LoVo (cell line): ENCODE measurements at places on chromosomes 5 and 9.
A peak's percentile ranks its signal among the peaks of the same experiment; 100 is the strongest.

- no peak for DNase-seq
These were observed 267.6 kb upstream of the HAPLN1 start for GRCh38 chr5:83988293-83988685.

DNA sequence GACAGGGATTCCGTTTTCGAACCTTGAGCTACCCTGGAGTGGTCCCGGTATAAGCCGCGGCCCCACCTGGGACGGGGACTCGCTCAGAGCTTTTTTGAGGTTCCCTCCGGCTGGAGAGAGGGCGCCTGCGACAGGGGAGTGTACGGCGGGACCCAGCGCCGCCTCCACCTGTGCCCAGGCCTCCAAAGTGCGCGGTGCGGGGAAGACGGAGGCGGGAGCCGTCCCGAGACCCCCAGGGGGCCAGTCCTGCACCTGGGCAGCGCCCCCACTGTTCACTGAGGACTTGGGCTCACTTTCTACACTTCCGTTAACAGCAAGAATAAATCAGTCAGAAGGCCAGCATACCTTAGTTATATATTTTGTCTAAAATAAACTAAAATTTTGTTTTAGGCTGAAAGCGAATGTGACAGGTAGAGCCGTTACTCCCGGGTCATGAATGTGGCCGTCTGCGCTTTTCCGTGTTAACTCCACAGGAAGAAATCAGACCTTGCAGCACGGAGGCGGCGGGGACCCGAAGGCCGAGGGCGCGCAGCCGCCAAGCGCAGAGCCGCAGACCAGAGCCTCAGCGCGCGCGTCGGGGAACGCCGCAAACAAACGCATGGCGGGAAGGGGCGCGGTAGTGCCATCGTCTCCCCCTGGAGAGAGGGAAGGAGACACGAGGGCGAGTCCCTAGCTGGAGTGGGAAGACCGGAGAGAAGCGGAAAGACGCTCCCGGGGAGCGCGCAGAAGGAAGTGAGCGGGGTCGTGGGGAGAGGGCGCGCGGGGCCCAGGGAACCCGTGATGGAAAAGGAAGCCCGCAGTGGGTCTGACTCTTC is 14.1 kb downstream of the TRIM7 start:
- peak; percentile 57 for DNase-seq

GRCh38 chr9:119533504-119533903 is 164.3 kb upstream of the BRINP1 start:
- DNase-seq = no peak

DNA sequence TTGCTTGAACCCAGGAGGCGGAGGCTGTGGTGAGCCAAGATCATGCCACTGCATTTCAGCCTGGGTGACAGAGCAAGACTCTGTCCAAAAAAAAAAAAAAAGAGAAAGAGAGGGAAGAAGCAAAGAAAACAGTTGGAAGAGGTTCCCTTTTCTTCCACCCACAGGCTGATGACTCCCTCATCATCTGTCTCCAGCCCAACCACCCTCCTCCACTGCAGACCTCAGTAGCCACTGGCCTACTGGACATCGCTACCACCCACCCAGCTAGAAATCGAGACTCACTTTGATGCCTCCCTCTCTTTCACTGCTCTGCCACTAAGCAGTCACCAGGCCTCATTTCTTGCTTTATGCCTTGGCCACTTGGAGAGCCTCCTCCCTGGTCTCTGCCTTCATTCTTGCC is 71.2 kb downstream of the NIPSNAP3B start:
- DNase-seq = no peak

DNA sequence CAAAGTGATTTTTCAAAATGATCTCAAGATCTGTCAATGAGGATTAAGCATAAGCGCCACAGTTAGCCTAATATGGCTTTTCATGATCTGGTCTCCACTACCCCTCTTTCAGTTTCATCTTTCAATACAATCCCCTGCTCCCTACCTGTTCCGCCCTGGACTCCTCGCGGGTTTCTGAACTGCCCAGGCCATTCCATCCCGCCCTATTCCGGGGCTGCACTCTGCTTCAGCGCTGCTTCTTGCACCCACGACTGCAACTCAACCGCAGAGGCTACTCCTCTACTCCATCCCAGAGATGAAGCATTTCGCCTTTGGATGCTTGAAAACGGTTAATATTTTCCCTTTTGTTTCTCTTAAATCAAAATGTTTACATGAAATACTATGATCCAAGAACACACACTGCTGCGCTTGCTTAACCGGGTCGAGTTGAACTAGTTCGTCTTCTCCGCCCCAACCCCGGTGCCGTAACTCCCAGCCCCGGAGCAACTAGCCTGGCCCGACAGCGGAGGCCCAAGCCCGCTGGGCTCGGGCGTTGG is 716 bp upstream of the OTULIN start:
- peak; percentile 9 for DNase-seq

DNA sequence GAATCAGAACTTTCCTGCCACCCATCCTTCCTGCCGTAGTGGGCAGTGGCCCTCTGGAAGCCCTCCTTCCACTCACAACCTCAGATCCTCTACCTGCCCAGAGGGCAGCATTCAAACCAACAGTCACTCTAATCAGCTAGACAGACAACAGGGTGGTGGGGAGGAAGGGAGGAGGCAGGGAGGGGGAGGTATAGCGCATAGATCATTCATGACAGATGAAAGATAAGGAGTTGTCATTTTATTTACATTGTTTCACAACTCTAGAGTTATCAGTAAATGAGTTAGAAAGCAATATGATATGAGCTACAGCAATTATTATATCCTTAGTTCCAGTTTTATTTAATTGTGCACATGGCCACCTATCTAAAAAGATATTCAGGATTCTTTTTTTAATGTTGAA is 852 bp downstream of the IL9 start:
- no peak for DNase-seq

DNA sequence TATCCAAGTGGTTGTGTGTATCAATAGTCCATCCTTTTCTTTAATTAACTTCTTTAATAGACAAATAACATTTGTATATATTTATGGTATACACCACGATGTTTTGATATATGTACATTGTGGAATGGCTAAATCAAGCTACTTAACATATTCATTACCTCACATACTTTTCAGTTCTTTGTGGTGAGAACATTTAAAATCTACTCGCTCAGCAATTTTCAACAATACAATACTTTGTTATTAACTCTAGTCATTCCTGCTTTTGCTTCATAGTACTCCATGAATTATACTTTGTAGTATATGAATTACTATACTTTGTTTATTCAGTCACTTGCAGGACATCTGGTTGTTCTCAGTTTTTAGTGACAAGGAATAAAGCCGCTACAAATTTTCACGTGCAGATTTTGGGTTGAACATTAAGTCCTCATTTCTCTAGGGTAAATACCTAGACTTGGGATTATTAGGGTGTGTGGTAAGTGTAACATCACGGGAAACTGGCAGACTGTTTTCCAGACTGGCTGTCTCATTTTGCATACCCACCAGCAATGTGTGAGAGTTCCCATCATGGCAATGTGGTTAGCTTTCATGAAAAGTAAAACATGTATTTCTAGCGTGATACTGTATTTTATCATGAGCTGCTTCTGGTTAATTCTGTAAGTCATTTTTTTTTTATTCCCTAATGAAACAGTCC is 354.4 kb upstream of the WWC1 start:
- no peak for DNase-seq
